ENCODE measurements at places on chromosomes 6 and 20. TPM values are rescaled to one million over a fixed set of nuclear protein-coding genes. Genes with fewer than 3 reads are reported as not detected.

- peak overlapping the region; percentile 58 for H3K4me3 ChIP-seq
- no peaks in the 10 kb centered on the region for H3K36me3 ChIP-seq
- no peak for DNase-seq
- H3K27ac ChIP-seq = peak overlapping the region; percentile 58
- peaks cover 22% of the 10 kb centered on the region for H3K4me1 ChIP-seq
Observed at GRCh38 chr6:7106215-7106751, 1.5 kb upstream of the RREB1 start.

DNA sequence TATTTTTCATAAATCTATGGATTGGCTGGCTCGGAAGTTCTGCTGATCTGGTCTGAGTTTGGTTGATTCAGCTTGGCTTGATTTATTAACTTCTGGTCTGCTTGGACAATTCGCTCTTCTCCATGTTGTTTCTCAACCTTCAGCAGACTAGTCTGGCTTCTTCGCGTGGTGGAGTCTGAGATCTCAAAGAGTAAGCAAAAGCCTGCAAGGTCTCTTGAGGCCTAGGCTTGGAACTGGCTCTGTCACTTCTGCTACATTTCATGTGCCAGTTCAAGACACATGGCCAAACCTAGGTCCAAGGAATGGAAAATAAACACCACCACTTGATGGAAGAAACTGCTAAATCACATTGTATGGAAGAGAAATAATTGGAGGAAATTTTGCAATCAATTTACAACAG is 115.1 kb upstream of the JAG1 start:
- no peaks in the 10 kb centered on the region for H3K27me3 ChIP-seq
- no peak overlapping the region for H3K4me3 ChIP-seq
- peaks cover 22% of the 10 kb centered on the region for H3K4me1 ChIP-seq
- H3K36me3 ChIP-seq = no peaks in the 10 kb centered on the region
- no peak overlapping the region for H3K27ac ChIP-seq

DNA sequence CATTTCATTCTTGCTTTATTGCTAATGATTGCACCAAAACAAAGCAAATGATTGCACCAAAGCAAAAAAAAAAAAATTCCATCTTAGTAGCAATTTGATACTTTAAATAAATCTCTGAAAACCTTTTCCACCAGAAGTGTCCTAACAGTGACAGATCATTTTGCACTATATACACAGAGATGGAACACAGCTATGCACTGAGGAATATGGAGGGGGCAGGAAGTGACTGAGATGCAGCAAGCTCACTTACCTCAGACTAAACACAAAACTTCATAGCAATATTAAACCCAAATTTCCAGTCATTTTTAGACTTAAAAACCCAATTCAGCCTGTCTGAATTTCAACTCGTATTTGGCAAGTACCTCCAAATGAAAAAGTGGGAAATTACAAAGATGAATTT is 41.2 kb downstream of the HIVEP2 start:
- peaks cover 41% of the 10 kb centered on the region for H3K4me1 ChIP-seq
- no peaks in the 10 kb centered on the region for H3K36me3 ChIP-seq
- peak overlapping the region; percentile 93 for H3K27ac ChIP-seq

DNA sequence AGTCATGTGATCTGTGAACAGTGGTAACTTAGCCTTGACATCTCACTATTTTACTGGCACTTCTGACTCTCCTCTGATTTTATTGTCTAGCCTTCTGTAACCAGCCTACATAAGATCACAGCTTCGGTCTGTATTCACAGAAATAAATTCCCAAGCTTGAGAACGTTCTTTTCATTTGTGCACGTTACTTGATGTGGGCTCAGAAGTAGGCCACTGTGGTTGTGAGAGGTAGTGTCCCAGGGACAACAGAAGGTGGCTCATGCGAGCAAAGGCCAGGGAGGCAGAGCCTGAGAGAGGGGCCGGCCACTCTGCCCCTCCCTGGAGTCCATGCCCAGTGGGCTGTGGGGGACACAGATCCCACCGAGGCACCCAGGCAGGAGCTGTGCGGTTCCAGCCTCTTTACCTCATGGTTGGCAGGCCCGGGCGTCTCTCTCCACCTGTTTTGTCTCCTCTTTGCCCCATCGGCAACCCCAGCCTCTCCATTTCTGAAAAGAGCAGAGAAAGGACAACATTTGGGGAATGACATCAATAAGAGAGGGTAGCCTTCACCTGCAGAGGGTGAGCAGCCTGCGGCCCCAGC is 207.5 kb upstream of the CST7 start:
- peaks cover 2% of the 10 kb centered on the region for H3K4me1 ChIP-seq
- H3K27ac ChIP-seq = no peak overlapping the region
- no peaks in the 10 kb centered on the region for H3K27me3 ChIP-seq
- DNase-seq = no peak
- H3K4me3 ChIP-seq = no peak overlapping the region

GRCh38 chr6:2917065-2917464 is 14.0 kb upstream of the SERPINB9 start:
- no peak overlapping the region for H3K4me3 ChIP-seq
- peaks cover 3% of the 10 kb centered on the region for H3K27me3 ChIP-seq
- DNase-seq = no peak
- H3K27ac ChIP-seq = no peak overlapping the region

- peaks cover 6% of the 10 kb centered on the region for H3K4me1 ChIP-seq
- no peaks in the 10 kb centered on the region for H3K36me3 ChIP-seq
- DNase-seq = no peak
- no peak overlapping the region for H3K27ac ChIP-seq
- no peak overlapping the region for H3K4me3 ChIP-seq
- peaks cover 5% of the 10 kb centered on the region for H3K27me3 ChIP-seq
Observed at GRCh38 chr6:6283746-6284145, 36.7 kb downstream of the F13A1 start.

GRCh38 chr20:63640086-63640485 is 13.1 kb downstream of the STMN3 start:
- H3K27me3 ChIP-seq = no peaks in the 10 kb centered on the region
- no peak overlapping the region for H3K4me3 ChIP-seq
- H3K4me1 ChIP-seq = no peaks in the 10 kb centered on the region
- H3K27ac ChIP-seq = no peak overlapping the region

GRCh38 chr6:54198134-54198533 is 86.9 kb downstream of the MLIP start:
- H3K4me3 ChIP-seq = no peak overlapping the region
- H3K4me1 ChIP-seq = peaks cover 13% of the 10 kb centered on the region
- no peak for DNase-seq
- peaks cover 2% of the 10 kb centered on the region for H3K36me3 ChIP-seq
- no peaks in the 10 kb centered on the region for H3K27me3 ChIP-seq
- no peak overlapping the region for H3K27ac ChIP-seq

- H3K4me3 ChIP-seq = no peak overlapping the region
- H3K27ac ChIP-seq = no peak overlapping the region
- DNase-seq = no peak
- no peaks in the 10 kb centered on the region for H3K4me1 ChIP-seq
- no peaks in the 10 kb centered on the region for H3K27me3 ChIP-seq
Observed at GRCh38 chr20:38536310-38536709, 44.7 kb upstream of the ADIG start.

DNA sequence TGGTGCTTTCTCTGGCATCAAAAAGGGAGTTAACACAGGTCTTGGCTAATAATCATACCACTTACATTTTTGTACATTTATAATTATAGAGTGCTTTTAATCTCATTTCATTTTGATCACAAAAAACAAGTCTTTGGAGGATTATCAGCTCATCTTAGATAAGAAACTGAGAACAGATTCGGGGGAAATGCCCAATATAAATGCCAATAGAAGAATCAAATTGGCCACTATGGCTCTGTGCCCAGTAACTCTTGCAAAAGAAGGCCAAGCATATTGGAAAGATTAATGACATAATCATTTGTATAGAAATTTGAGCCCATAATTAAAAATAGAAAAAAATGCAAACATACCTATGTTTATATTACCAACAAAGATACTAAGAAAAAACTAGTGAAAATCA is 42.5 kb downstream of the IPCEF1 start:
- no peak overlapping the region for H3K27ac ChIP-seq
- peaks cover 3% of the 10 kb centered on the region for H3K36me3 ChIP-seq
- no peak for DNase-seq
- no peak overlapping the region for H3K4me3 ChIP-seq
- H3K4me1 ChIP-seq = peaks cover 22% of the 10 kb centered on the region

DNA sequence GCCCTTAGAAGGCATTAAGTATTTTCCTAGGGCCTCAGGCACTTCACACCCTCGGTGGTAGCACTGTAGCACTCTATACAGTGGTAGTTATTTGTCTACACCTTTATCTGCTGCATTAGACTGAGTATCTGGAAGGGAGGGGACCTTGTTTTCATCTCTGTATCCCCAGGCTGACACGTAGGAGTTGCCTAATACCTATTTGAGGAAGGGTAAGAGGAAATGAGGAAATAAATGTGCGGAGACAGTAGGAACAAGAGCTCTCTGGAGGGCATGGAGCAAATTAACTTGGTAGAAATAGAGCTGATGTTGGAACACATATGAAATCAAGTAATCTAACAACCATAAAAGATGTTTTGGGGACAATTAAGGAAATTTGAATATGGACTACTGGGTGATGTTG is 3.9 kb downstream of the CNPY3 start:
- peaks cover 26% of the 10 kb centered on the region for H3K4me1 ChIP-seq
- no peak for DNase-seq
- no peak overlapping the region for H3K27ac ChIP-seq
- no peaks in the 10 kb centered on the region for H3K27me3 ChIP-seq
- H3K36me3 ChIP-seq = peaks cover 15% of the 10 kb centered on the region

- no peak overlapping the region for H3K4me3 ChIP-seq
- no peaks in the 10 kb centered on the region for H3K27me3 ChIP-seq
- no peak overlapping the region for H3K27ac ChIP-seq
- peaks cover 3% of the 10 kb centered on the region for H3K4me1 ChIP-seq
- H3K36me3 ChIP-seq = no peaks in the 10 kb centered on the region
- DNase-seq = no peak
Observed at GRCh38 chr6:22010102-22010501, 286.7 kb downstream of the PRL start.

DNA sequence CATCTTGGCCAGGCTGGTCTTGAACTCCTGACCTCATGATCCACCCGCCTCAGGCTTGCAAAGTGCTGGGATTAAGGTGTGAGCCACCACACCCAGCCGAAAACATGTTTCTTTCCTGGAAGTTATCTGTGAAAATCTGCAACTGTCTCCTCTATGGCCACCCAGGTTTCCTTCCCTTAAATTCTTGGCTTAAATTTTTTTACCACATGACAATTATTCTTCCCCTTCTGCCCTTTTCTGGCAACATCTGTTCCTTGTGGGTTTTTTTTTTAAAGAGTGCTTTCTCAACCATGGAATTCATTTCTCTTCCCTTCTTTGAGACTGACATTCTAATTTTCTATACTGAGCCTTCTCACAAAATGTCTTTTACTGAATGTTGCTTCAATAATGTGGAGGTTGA is 59.6 kb downstream of the DOK5 start:
- peaks cover 24% of the 10 kb centered on the region for H3K4me1 ChIP-seq
- H3K4me3 ChIP-seq = no peak overlapping the region
- H3K36me3 ChIP-seq = peaks cover 5% of the 10 kb centered on the region
- DNase-seq = no peak

GRCh38 chr20:37407573-37408002 is 61.6 kb downstream of the SRC start:
- H3K36me3 ChIP-seq = peaks cover 2% of the 10 kb centered on the region
- peak overlapping the region; percentile 10 for H3K4me3 ChIP-seq

GRCh38 chr6:64334636-64335035 is 699.0 kb downstream of the PHF3 start:
- H3K27me3 ChIP-seq = peaks cover 15% of the 10 kb centered on the region
- H3K36me3 ChIP-seq = no peaks in the 10 kb centered on the region
- no peak overlapping the region for H3K27ac ChIP-seq
- H3K4me3 ChIP-seq = no peak overlapping the region
- DNase-seq = no peak
- no peaks in the 10 kb centered on the region for H3K4me1 ChIP-seq

- no peak for DNase-seq
- H3K27ac ChIP-seq = no peak overlapping the region
- H3K27me3 ChIP-seq = no peaks in the 10 kb centered on the region
- no peak overlapping the region for H3K4me3 ChIP-seq
- H3K4me1 ChIP-seq = peaks cover 2% of the 10 kb centered on the region
Observed at GRCh38 chr6:80364149-80364548, 257.7 kb downstream of the BCKDHB start.

DNA sequence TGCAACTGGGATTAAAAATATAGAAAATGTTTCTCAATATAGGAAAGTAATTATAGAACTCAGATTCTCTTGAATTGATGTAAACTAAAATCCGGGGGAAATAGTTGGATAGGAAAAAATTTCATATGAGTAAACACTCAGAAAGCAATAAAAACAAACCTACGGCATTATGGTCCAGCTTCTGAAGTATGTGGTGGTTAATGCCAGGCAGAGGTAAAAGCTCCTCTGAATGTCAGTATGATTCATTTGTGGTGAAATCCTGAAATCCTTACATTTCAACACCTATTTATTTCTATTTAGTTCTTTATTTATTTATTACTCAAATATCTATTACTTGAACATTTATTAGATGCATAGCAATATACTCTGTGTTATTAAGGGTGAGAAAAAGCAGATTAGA is 145.1 kb downstream of the RIMS1 start:
- peaks cover 5% of the 10 kb centered on the region for H3K27me3 ChIP-seq
- no peak overlapping the region for H3K4me3 ChIP-seq
- H3K27ac ChIP-seq = no peak overlapping the region
- H3K4me1 ChIP-seq = peaks cover 4% of the 10 kb centered on the region
- DNase-seq = no peak
- no peaks in the 10 kb centered on the region for H3K36me3 ChIP-seq

DNA sequence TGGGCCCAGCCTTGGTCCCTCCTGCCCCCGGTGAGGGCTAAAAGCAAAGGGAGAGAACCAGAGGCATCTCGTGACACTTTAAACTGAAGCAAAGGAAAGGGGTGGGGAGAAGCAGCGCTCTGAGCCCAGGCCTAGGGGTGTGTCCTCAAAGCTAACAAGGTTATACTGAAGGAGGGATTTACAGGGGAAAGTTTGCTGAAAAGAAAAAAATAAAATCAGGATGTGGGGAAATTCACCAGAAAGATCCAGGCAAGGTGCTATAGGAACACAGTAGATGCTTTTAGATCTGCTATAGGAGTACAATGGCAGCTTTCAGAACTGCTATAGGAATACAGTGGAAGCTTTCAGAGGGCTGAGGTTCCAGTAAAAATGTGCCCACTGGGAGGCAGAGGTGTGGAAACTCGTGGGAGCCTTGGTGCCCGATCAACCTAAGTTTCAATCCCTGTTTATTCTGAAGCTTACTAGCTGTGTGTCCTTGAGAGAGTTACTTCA is at the start of gene COL9A1:
TSS of gene COL9A1 (minus strand) at position 51 of the 492 bp plus-strand sequence. CDS start 160 bp downstream, outside the sequence.
- H3K36me3 ChIP-seq = no peaks in the 10 kb centered on the region
- H3K27me3 ChIP-seq = peaks cover 67% of the 10 kb centered on the region
- no peak within 1 kb of the TSS for H3K4me3 ChIP-seq
- no peak for DNase-seq

TMEM244 gene
- total RNA-seq = not detected

FOXQ1 gene
- 0.15 TPM for total RNA-seq

CARMIL1 gene
- 16.4 TPM for total RNA-seq

GCNT2 gene
- 0.67 TPM for total RNA-seq

CLPSL1 gene
- total RNA-seq = not detected

WFDC10B gene
- total RNA-seq = not detected

BMP6 gene
- not detected for total RNA-seq

SLPI gene
- total RNA-seq = not detected

TSHZ2 gene
- total RNA-seq = not detected

C2 gene
- total RNA-seq = 1.5 TPM

SMOC2 gene
- total RNA-seq = 56.3 TPM

MYLK4 gene
- total RNA-seq = 0.99 TPM

FAM83D gene
- total RNA-seq = 4.8 TPM

EXOC2 gene
- total RNA-seq = 32.3 TPM

IL17A gene
- total RNA-seq = not detected
